ENCODE measurements at places on chromosomes 3 and 15.

DNA sequence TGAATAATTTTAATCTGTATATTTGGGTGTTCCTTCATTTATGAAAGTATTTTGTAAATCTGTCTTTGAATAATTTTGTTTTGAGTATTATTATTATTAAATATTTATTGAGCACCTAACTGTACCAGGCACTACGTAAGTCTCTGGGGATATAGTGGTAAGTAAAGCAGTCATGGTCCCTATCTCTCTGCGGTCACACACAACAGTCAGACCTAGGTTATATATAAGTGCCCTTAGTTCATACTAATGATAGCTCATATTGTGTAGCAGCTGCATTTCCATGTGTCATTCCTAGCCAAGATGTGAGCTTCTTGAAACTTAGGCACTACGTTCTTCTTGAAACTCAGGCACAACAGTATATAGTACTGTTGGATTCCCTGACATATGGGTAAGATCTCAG, 12.4 kb downstream of the NKTR start:
- DNase-seq, result no peak

DNA sequence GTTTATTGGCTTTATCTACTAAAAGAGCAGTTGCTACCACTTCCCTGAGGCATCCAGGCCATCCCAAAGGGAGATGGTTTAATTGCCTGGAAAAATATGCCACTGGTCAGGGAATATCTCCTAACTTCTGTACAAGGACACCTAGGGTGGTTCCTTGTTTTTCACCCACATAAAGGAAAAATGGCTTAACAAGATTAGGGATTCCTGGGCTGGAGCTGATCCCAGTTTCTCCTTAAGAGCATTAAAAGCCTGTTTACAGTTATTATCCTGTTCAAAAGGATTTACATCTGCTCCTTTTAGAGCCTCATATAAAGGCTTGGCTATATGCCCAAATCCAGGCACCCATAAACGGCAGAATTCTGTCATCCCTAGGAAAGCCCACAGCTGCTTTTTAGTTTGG, 70.2 kb upstream of the WNT7A start:
- DNase-seq, result peak; percentile 55

DNA sequence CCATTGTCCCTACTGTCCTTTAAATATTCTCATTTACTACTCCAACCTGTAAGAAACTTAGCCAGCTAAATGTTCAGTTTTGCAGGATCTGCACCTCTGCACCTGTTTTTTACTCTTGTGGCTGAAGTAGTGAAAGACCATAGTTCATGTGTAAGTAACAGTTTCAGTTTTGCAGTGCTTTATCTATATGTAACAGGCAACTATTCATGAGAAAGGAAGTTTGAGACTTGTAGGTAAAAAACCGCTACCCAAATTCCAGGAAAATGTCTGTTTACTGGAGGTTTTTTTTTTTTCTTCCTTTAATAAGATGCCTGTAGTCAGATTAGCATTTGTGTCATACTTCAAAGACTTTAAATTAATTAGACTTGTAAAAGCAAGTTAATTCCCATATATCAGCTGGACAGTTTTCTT, 25.4 kb upstream of the MBNL1 start:
- no peak for DNase-seq

DNA sequence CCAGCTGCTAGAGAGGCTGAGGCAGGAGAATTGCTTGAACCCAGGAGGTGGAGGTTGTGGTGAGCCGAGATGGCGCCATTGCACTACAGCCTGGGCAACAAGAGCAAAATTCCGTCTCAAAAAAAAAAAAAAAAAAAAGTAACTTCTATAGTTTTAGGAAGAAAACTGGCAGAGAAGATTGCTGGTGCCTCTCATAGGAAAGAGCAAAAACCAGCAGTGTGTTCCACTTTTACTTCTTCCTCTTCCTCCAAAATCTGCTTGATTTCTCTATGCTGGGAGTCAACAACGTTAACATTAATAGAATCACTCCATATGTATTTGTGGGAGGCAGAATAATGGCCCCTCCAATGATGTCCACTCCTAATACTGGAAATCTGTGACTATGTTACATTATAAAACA, 12.5 kb upstream of the NR1D2 start:
- DNase-seq, result no peak

DNA sequence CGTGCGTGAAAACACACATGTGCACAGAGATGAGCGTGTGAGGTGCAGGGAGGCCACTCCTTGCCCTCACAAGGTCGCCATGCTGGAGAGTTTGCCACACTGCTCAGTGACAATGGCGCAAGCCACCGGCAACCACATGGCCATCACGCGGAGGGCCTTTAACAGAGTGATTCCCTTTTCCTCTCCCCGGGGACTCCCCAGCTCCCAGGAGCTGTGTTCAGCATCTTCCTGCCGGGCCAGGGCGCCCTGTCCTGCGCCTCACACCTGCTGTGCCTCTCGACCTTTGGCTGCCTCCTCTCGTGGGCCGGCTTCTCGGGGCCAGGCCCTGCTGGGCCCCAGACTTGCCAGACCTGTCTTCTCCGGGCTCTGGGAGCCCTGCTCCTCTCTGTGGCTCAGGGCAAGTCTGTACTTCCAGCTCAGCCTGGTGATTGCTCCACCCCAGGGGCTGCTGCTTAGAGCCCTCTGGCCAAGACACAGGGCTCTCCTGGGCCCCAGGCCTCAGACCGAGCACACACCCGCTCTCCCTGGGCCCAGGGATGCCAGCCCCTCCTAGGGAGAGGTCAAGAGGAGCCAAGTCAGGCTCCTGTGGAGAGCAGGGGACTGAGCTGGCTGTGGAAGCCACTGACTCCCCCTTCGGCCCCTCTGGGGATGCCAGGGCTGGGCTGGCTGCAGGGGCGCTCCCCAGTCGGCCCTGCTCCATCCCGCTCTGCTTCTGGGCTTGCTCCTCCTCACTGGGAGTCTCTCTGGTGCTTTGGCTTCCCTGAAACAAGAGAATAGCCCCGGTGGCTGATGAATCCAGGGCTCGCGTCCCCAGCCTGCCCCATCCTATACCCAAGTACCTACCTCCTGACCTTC, 5.6 kb downstream of the CCDC9B start:
- no peak for DNase-seq

- no peak for DNase-seq
Observed at GRCh38 chr3:180693656-180694055, 14.4 kb upstream of the CCDC39 start.

GRCh38 chr3:56421205-56421604, 47.1 kb downstream of the ERC2 start:
- DNase-seq, result no peak

DNA sequence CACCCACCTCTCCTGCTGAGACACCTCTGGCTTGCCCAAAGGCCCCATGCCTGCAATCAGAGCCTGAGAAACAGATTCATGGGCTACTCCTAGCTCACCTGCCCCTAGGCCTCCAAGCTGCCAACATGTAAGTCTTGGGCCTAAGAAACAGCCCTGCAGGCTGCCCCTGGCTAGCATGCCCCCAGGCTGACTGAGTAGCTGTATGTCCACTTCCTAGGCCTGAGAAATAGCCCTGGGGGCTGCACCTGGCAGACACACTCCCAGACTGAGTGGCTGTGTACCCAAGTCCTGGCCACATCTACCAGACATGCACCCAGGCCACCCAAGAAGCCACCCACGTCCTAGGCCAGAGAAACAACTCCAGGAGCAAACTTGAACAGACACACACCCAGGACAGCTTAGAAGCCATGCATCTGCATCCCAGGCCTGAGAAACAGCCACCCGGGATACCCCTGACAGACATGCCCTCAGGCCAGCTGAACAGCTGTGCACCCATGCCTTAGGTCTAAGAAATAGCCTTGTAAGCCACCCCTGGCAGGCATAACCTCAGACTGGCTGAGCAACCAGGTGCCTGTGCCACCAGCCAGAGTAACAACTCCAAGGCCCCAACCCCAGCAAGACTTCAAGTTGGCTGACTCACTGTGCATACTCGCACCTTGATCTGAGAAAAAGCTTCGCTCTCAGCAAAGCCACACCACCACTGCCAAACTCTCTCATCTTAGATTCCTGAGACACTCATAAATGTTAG, 12.0 kb upstream of the NRG4 start:
- DNase-seq, result no peak

- no peak for DNase-seq
Observed at GRCh38 chr15:80674245-80674614, 20.9 kb upstream of the ABHD17C start.

- no peak for DNase-seq
Observed at GRCh38 chr15:93895976-93896770, 335.2 kb upstream of the MCTP2 start.

- DNase-seq, result no peak
Observed at GRCh38 chr3:58627570-58627885, 39.0 kb downstream of the FAM3D start.

DNA sequence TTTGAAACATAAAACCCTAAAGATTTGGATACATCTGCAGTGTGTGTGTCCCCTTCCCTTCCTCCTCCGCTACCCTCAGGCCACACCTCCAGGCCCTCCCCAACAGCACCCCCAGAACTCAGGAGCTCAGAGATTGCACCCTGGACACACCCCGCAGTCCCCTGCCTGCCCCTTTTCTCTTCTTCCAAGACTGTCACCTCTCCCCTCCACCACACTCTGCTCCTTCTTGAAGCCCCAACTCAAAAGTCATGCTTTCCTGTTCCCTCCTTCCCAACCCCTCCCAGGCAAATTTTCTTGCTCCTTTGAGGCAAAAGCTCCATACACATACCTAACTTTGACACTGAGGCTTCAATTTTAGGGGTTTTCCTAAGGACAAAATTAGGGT, 285.7 kb upstream of the STT3B start:
- DNase-seq, result no peak

GRCh38 chr3:192879346-192880031, 38.2 kb downstream of the MB21D2 start:
- no peak for DNase-seq

- DNase-seq, result peak; percentile 83
Observed at GRCh38 chr15:65377976-65378366, at the start of gene IGDCC3. TSS of gene IGDCC3 (minus strand) at chr15:65378002. CDS start at chr15:65377788, 214 bp downstream.

DNA sequence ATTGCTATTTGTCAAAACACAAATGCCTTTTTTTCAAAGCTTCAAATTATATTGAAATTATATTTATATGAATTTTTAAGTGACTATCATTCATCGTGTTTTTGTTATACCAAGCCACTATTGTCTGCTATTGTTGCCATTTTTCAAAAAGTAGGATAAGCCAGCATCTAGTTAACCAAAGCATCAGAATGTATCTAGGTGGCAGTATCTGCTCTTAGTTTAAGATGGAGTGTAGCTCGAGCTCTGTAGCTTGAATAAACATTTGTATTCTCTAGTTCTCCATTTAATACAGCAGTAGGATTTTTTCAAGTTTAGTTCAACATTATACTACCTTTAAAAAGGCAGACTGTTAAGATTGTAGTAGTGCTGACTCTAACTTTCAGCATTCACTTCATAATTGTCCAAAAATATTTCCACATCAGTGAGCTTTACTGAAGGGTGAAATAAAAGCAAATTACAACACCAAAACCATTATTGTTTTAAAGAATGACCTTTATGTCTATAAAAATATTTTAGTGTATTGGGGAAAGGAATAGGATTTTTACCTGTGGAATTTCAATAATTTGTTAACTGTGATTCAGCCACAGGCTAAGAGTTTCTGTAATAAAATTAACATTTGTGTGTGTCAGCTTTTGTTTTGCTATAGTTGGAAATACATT, 19.6 kb upstream of the C15orf61 start:
- no peak for DNase-seq

DNA sequence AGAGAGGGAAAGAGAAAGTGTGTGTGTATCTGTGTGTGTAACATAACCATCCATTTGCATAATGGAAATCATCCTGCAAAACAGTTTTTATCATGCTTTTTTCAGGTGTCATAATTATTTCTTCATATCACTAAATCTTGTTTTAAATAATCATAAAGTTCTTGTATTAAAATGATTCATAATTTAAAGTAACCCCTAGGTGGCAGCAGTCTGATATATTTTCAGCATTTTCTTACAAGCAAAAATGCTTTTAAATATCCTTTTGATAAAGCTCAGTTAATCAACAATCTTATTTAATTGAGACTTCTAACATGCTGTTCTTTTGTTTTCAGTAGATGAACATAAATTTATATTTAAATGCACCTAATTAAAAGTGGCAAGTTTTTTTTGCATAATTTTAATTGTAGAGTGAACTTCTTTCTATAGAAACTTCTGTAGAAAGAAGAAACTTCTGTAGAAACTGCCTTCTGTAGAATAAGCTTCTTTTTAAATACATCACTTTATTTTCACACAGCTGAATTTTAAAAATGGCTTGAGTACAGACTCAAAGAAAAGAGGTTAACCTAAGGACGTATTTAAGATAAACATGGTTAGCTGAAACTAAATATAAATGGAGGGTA, 72.5 kb downstream of the OPA1 start:
- DNase-seq, result no peak

DNA sequence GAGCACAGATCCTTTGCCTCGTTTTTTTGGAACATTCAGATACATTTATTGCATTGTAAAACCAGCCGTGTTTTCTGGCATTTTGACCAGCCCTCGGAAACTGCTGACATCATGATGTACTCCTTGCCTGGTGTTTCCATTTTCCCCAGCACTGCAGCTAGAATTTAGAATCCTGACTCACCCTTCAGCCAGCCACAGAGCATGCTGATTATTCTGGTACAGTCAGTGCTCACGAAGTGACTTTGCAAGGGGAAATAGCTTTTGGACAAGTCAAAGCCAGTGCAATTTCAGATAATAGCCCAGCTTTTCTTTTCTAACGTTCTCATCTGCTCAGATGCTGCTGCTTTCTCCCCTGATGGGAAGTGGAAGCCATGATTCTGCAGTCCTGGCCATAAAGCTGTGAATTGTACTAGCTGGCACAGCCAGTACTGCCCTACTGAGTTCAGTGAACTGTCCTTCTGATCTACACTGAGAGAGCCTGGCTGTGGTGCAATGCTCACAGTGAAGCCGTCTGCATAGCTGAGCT, 12.1 kb upstream of the CNBP start:
- DNase-seq, result no peak

- no peak for DNase-seq
Observed at GRCh38 chr3:114622001-114622400, 328.2 kb downstream of the TIGIT start.

GRCh38 chr3:151171145-151171757, 31.8 kb downstream of the GPR171 start:
- DNase-seq, result no peak

DNA sequence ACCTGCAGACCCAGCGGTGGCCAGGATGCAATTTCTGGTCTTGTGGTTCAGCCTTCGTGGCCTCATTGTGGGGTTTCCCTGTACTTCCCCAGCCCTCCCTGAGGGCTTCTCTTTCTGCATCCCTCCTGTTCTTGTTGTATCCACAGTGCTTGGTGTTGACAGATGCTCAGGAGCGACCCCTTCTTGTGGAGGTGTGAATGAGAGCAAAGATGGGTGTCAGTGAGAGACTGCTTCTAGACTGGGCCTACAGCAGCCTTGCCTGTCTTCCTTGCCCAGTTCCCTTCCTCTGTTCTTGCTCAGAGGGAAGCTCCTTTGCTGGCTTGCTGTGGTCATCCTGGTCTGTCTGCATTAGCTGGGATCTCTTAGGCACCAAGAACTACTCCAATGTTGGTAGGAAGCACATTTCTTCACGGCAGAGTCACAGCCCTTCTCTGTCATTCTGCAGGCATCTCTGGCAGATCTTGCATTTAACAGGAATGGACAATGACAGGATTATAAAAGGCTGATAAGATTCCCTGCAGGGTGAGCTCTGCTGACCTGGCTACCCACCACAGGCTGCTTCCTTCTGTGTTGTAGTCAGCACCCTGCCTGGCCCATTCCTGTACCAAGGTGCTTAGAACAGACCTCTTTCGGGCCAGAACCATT, 317.8 kb upstream of the C2CD4B start:
- DNase-seq, result no peak

GRCh38 chr15:64502151-64502550, 41.8 kb downstream of the ZNF609 start:
- DNase-seq, result no peak
